ENCODE measurements at places on chromosomes 7 and 10.

GRCh38 chr7:155992538-155992937 is 180.3 kb upstream of the SHH start:
- no peak for DNase-seq

DNA sequence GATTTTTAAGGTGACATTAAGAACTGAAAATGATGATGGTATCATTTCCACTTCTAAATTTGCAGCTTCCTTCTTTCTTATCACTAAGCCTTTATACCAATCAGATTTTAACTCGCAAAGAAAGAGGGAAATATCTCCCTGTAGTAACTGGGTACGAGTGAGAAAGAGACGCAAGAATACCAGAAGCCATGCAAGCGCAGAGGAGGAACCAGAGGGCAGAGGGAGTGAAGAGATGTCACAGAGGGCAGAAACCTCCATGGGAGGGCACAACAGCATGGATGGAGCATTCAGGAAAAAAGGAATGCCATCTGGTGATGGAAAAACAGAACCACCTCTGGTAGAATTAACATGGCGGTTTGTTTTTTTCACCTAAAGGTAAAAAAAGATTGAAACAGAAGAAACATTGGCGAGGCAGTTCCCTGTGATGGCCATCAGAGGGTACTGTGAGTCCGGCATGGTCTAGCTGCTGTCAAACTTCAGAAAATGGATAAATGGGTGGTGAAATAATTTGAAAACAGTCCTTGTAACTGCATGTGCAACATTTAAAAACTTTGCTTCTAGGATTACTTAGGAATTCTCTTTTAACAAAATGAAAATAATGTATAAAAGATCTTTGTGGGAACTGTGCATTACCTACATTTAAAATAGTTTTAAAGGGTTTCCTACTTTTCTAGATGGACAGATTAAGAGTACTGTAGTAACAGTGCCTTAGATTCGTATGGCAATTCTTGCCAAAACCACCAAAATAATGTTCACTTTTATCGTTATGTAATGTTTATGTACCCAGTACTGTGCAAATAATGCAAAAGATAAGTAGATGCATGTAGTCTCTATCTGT is 91.8 kb downstream of the ARHGAP12 start:
- peak; percentile 33 for DNase-seq

DNA sequence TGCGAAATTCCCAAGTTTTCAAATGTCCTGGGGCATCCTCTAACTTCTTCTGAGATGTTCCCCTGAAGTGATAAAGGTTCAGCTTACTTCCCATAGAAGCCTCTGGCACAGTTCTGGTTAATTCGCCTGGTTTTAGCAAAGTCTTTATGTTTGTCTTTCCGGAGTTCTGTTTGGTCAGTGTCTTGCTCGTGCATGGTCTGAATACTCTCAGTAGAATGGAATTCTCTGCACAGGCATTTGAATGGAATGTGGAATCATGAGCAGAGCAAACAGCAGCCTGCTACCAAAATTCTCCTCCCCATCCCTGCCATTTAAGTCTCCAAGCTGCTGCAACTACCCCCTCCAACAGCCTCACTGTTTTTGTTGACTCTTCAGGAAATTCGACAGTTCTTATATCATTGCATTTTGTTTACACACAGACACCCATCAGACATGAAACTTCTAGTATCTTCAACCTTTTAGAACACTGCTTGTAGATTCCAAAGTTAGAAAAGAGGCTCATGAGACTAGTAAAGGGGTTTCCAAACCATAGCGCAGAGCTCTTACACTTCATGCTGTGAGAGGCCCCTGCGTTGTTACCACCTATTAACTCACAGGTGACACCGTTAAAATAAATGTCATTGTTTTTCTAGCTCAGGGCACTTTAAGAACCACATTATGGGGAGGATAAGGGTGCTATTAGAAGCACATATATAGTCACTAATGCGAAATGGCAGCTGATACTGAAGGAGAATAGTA is 129.7 kb downstream of the PLCE1 start:
- DNase-seq, result no peak

DNA sequence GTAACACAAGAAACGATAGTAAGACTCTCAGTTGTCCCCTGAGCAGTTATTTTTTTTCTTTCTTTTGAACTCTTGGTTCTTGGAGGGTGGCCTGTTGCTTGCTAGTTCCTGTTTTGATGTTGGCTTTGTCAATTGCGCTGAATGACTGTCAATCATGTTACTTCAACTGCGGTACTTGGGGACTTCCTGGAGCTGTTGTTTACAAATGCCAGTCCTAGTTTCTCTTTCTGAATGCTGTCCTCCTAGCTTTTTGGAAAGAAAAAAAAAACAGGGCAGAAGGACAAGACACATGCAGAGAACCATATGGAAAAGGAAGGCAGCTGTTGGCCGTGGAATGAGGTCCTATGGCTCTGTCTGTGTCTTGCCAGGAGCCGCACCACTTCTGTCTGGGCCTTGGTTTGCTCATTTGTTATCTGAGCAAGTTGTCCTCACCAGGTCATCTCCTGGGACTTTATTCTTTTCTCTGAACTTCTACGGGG is 7.0 kb upstream of the PDCD4 start:
- no peak for DNase-seq

DNA sequence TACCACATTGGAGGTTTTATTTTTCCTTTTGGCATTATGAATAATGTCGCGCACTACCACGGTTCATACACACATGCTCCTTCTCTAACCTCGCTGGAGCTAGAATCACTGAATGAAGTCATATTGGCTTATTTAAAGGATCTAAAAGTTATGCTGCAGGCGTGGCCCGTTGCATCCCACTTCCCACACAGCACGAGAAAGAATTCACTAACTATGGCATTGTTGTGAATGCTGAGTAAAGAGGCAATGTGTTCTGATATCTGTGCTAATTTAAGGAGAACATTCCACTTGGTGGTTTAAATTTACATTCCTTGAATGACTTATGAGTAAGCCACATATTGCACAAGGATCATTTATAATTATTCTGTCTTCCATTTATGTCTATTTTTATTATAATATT is 20.7 kb downstream of the TCERG1L start:
- DNase-seq, result no peak

DNA sequence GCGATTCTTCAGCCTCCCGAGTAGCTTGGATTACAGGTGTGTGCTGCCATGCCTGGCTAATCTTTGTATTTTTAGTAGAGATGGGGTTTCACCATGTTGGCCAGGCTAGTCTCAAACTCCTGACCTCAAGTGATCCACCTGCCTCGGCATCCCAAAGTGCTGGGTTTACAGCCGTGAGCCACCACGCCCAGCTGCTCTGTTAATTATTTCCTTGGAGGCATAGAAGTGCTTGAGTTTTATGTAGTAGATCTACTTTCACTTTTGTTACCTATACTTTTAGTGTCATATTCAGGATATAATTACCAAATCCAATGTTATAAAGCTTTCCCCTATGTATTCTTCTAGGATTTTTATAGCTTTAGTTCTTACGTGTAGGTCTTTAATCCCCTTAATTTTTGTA is 1093.0 kb downstream of the GATA3 start:
- DNase-seq, result no peak

- no peak for DNase-seq
Observed at GRCh38 chr10:15420858-15421257, 49.8 kb upstream of the FAM171A1 start.

DNA sequence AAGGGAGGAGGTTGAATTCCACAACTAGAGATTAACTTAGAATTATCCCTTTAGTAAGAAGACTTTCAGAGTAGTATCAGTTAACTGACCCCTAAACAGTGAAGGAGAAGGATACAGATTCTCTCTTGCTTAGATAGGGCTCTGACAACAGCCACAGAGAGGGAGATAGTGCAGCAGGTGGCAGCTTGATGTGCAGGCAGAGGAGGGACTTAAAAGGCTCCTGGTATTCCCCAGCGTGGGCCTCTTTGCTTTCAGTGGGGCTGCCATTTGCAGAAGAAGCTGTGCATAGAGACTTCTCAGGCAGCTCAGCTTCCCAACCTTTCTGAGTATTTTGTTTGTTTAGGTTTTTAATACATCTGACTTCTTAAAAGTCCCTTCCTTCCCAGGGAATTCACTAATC is 16.0 kb downstream of the FZD1 start:
- peak; percentile 73 for DNase-seq

DNA sequence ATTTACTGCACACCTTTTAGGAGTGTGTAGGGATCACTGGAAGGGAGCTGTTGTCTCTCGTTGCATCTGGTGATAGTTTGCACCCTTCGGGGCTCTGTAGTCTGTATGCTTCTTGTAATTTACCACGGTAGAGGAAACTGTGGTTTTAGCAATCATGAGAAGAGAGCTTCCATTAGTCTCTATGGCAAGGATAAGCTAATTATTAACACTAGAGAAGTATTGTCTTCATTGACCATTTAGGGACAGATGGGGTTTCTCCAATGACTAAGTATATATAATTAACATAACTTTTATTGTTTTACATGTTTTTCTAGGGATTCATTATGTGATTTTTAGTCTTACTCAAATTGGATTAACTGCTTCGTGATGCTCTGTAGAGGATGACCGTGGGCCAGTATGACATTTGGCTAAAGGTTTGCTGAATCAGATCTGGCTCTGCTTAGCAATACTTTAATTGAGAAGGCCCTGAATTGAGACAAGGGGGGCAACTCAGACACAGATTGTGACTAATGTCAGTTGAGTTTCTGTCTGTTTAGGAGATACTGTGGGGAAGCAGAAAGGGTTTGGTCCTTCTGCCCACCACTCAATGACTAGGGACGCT is 8.7 kb downstream of the SLC18A2 start:
- DNase-seq, result no peak

Measured in glutamatergic neuron (in vitro differentiated cells).